T-helper 17 cell (primary cell): ENCODE measurements at places on chromosomes 16 and 17.

GRCh38 chr16:64304951-64305350 lies 816.9 kb downstream of the CDH11 start:
- DNase-seq: no peak

DNA sequence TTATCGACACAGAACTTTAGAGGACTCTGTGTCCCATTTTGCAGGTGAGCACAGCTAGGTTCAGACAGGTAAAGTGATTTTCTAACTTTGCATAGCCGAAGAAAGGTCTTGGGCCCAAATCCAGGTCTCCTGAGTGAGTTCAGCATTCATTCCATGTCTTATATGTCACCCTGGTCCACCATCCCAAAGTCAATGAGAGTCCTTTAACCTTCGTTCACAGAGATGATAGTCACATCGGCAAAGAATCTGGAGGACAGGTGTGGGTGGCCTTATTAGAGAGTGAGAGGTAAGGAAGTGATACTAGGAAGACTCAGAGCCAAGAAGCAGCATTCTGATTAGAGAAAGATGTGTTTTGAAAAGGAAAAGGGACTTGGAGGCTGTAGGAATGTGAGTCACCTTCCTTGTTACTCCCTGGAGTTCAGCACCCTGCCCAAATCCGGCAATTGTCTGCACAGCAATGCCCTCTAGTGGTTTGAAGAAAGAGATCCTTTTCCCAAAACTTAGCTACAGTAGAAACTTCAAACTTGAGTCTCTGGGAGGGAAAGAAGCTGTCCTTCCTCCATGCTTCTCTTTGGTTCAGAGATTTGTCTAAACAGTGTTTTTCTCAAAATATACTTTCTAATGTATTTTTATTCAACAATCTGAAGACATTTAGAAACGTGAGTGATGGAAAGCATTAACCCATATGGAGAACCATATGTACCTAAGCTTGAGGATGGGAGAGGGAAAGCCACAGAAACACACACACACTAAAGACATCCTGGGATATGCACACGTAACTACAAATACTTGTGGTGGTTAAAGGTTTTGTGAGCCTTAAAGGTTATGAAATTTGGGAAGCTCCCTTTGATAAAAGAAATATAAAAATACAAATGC lies 96.4 kb upstream of the SHISA6 start:
- no peak for DNase-seq

GRCh38 chr16:275786-276232 lies at the start of gene RGS11:
TSS of gene RGS11 (minus strand) at chr16:275944. CDS start at chr16:275911, 33 bp downstream.
- no peak for DNase-seq

- DNase-seq: no peak
Observed at GRCh38 chr17:69434164-69434579, 19.7 kb downstream of the MAP2K6 start.

DNA sequence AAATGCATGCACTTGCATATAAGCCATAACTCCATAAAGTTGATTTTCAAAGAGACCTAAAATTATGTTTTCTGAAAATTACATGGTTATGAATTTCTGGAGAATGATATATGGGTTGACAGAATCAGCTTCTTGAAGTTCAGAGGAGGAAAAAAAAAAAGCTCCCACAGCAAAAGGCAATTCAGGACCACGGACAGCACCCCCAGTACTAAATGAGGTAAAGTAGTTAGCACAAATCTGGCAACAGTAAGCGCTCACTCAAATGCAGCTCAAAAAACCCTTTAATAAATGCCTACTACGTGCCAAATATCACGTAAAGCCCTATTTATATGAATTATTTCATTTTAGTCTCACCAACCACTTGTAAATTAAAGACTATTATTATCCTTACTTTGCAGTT lies 135.2 kb downstream of the SHISA9 start:
- DNase-seq: no peak

DNA sequence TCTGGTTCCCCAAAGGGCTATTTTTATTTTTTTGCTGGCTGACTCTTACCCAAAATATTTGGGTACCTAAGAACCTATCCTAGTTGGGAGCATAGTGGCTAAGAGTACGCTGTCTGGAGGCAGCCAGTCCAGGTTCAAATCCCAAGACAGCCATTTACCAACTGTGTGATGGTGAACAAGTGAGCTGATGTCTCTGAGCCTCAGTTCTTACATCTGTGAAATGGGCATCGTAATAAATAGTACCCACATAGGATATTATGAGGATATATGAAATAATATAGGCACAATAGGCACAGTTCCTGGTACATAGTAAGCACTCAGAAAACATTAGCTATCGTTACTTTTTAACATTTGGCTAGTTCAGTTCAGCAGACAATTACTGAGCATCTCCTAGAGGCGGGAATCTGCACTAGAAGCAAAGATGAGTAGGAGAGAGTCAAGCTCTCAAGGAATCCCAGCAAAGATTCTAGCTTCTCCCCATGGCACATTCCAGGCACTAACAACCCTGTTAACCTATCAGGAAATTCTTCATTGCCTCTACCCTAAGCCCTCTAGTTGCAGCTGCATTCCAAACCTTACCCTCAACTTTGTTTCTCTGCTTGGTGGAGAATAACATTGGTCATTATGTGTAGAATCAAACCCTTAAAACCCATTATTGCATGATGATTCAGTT lies 31.6 kb downstream of the GPR139 start:
- no peak for DNase-seq

- DNase-seq: no peak
Observed at GRCh38 chr17:29042679-29043538, at the start of gene PIPOX. TSS of gene PIPOX (plus strand) at chr17:29043141. CDS start at chr17:29043226, 85 bp downstream.

GRCh38 chr17:1186214-1186820 lies 6.5 kb upstream of the ABR start:
- DNase-seq: no peak

GRCh38 chr16:80744856-80745255 lies 59.5 kb downstream of the CDYL2 start:
- no peak for DNase-seq
